ENCODE measurements at places on chromosomes 11 and 22.

DNA sequence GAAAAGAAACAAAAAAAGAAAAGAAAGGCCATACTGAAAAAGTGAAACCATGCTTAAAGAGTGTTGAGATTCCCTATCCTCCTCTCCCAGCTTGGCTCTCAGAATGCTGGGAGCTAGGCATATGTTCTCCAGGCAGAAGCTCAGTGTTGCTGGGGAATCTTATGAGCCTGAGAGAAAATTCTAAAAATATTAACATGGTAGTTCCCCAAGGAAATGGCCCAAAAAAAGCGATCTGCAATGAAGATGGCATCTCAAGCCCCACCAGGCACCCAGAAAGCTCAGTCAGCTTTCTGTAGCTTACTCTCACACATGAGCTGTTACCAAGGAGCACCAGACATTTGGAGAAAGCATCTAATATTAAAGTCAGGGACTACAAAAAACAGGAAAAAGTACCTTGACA is 94.5 kb downstream of the CD44 start:
- no peak for DNase-seq

- DNase-seq = no peak
These were observed 11.3 kb downstream of the NCF4 start for GRCh38 chr22:36872084-36872483.

GRCh38 chr11:130050257-130050656 is 19.4 kb upstream of the APLP2 start:
- DNase-seq = no peak

GRCh38 chr22:45101515-45102227 is 62.1 kb upstream of the NUP50 start:
- no peak for DNase-seq

Data from AG04450 (cell line).